ENCODE measurements at places on chromosomes 12 and 14.

GRCh38 chr12:87152075-87152474, 877.1 kb downstream of the C12orf50 start:
- DNase-seq = no peak

DNA sequence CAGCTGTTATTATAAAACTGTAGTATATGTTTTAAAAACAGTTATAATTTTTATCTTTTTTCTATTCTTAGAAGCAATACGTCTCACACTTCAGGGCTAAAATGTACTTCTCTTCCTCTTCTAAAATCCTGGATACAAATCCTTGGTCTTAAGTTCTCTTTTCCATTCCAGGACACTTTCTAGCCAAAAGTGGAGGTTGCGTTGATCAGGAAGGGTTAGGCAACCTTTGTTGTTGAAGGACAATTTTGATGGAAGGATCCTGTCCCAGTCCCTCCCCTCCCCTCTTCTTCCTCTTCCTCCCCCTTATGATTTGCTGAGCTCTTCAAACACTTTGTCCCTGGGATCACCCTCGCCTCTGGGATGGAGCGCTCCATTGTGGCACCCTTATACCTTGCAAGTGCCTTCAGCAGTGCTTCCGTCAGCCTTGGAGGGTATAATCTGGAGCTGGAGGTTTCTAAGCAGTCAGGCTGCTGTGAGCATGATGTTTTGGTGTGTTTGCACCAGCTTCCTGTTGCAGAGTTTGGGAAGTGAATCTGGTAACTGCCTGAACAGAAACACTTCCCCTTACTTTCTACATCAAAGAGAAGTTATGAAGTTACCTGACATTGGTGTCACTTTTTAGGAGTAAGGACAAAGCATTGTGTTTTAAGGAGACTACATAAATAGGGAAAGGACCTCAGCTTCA, 87.4 kb upstream of the SLC38A2 start:
- no peak for DNase-seq

DNA sequence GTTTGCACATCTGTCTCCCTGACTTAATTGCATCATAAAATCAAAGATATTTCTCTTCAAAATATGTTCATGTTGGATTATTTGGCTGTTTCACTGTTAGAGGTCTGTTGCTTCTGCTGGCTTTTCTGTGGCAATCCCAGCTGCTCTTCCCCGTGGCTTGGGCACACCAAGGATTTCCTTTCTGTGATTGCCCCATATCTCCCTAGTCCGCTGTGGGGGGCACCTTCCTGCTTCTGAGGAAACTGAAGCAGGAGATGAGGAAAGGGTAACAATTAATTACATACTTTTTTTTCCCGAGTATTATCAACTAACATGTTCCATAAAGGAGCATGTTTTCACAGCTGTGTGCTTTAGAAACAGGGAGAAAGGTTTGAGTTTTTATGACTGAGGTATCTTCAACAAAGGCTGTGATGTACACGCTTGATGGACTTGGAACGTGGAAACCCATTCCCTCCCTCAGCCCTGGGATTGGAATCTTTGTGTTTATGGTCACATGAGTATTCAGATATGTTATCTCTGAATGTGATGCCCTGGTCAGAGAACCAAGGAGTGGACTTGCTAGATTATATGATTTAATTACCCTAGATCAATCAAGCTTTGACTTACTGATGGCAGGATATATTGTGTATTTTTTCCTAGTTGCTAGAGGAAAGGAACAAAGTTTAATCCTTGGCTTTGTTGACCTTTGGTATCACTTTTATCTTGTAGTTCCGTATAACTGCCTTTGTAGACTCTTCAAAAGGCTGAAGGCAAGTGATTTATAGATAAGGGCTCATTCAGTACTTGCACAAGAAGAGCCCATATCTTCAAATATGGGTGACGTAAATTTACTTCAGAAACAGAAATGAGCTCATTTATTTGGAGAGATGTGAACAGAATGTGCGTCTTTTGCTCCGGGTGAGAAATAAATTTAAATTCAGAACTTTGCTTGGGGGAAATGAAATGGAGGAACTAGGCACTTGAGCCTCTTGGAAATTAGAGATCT, 46.7 kb downstream of the BORCS5 start:
- no peak for DNase-seq

DNA sequence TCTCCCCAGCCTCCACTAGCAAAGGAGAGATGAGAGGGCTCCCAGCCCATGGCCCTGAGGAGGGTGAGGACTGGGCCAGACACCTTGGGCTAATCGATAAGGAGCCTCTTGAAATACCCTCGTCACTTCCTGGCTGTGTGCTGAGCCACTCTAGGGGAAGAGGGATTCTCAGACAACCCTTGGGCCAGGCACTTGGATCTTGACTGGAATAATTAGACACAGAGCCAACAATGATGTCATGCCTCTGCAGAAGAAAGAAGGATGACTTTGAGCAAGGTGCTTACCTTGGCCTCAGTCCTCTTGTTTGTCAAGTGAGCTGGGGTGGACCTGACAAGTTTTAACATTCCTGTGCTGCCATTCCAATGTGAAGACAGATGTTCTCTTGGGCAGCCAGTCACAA, 83.1 kb downstream of the LRRC74A start:
- no peak for DNase-seq

- no peak for DNase-seq
These were observed 63.2 kb downstream of the AMN start for GRCh38 chr14:102985665-102986064.

GRCh38 chr12:1740161-1740948, 49.5 kb downstream of the ADIPOR2 start:
- DNase-seq = no peak

DNA sequence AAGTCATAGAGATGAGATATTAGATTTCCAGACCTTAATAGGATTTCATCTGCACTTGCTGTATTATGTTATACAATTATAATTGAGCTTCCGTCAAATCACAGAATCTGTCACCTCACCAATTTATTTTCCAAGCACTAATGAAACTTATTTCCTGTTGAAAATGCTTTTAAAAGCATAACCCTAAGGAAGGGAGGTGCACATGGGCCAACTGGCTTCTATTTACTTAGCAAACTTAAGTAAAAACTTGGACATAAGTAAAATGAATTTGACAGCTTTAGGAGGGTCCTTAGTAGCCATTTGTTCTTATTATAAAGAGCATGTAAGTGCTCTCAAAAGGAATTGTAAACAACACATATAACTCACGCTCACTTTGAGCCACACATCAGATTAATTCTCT, 462.2 kb upstream of the TMPO start:
- no peak for DNase-seq

GRCh38 chr14:58637040-58637390, 747 bp upstream of the DACT1 start:
- DNase-seq = no peak

DNA sequence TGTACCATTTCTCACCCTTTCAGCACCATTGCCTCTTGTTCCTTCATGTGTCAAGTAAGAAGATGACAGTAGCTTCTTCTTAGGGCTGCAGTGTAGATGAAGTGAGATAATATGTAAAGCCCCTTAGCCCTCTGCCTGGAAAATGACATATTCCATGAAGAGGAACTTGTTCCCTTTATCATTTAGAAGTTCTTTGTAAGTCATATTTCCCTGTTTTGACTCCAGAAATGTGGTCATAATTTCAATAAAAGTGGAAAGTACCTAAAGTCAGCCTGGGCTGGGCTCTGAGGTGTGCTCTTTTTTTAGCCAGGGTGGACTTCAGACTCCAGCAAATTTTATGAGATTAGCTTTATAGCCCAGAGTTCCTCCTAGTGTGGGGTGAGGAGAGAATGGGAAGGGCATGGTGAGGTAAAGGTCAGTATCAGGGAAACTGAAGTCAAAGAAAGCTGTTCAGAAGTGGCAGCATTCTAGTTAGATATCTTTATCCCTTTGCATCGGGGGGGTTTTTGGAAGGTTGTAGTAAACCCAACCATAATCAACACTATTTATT, 92.5 kb downstream of the TMCC3 start:
- no peak for DNase-seq

GRCh38 chr12:82025462-82025861, 266.3 kb upstream of the PPFIA2 start:
- DNase-seq = no peak

- no peak for DNase-seq
These were observed 21.1 kb downstream of the PPP1CC start for GRCh38 chr12:110721570-110721969.

- no peak for DNase-seq
These were observed 6.9 kb upstream of the NTS start for GRCh38 chr12:85866986-85867776.

DNA sequence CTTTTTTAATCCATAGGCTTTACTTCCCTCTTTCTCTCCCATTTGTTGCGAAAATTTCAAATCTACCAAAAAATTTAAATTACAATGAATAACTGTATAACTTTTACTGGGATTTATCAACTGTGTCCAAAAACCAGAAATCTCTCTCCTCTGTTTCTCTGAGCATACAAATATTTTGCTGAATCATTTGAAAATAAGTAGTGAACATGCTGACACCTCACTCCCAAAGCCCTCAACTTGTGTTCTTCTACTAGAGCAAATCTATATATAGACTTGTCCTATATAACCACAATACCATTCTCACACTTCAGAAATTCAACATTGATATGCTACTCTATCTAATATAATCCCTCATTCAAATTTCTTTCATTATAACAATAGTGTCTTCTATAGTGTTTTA, 53.1 kb downstream of the SLCO1C1 start:
- DNase-seq = no peak

DNA sequence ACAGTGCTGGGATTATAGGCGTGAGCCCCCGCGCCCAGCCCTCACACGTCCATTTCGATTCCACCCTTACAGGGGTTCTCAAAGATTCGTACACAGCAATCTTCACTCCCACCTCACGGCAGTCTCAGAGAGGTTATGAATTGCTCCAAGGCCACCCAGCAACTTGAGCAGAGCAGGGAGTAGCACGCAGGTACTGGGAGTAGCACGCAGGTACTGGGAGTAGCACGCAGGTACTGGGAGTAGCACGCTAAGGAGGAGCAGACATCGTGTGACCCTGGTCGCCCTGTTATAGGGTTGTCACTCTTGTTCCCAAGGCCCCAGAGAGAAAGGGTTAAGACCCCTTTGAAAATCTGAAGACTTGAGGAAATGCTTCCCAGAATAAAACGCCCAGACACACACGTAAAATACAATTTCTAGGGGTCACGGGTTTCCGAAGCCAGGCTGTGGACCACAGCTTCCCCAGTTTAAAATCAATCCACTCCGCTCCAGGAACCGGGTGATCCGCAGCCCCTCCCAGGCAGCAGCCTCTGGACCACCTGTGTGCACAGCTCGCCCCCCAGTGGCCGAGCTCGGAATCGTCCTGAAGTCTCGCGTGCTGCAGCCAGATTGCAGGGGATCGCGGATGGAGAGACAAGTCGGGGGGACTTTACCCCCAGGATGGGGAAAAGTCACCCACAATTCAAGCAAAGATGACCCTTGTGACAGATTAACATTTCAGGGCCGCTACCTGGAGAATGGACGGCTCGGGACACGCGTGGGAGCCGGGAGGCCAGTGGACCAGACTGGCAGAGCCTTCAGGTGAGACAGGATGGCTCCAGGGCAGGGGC, 92.0 kb downstream of the SCARB1 start:
- DNase-seq = peak; percentile 66

DNA sequence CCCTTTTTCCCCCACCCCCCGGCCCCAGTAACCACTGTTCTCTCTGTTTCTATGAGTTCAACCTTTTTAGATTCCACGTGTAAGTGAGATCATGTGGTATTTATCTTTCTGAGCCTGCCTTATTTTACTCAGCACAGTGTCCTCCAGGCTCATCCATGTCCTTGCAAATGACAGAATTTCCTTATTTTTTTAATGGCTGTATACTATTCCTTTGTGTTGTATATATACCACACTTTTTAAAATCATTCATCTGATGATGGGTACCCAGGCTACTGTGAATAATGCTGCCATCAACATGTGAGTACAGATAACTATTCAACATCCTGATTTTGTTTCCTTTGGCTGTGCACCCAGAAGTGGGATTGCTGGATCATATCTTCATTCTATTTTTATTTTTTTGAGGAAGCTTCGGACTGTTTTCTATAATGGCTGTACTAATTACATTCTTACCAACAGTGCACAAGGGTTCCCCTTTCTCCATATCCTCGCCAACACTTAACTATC, 54.7 kb downstream of the DDX51 start:
- no peak for DNase-seq

- no peak for DNase-seq
These were observed 25.1 kb upstream of the RPLP0 start for GRCh38 chr12:120225852-120226640.

DNA sequence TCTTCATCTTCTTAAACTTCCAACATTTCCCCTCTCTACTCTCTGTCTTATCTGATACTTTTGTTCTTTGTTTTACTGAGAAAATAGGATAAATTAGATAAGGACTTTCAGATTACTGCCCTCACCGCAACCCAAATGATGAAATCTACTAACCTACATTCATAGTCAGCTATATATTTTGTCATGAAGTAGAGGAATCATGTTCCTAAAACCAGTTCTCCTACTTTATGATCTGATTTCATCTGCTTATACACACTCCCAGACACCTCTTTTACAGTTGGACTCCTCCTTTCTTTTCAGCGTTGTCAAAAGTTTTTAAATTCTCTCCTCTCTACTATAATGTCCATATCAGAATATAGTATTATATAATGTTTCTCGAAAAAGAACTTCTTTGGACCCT, 29.7 kb downstream of the MGAT4C start:
- no peak for DNase-seq

GRCh38 chr12:3662521-3662921, 90.4 kb downstream of the CRACR2A start:
- no peak for DNase-seq

DNA sequence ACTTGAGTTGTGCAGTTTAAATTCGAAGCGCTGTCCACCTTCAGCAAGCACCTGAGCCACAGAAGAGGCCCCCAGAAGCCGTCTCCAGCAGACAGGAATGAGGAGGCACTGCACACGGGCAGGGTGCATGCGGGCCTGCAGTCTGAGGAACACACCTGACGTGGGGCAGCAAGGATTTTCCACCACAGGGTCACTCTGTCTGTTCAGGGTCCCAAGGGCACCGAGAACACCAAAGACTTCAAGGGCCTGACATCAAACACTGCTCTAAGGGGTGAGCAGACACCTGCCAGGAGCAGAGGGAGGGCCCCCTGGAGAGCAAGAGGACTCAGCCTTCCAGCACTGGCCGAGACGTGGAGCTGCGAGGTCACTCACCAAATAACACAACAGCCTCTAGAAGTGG, 99.7 kb upstream of the C14orf180 start:
- DNase-seq = no peak

- no peak for DNase-seq
These were observed 63.9 kb downstream of the SYT1 start for GRCh38 chr12:78928200-78929074.

GRCh38 chr12:105823810-105824209, 314.9 kb downstream of the NUAK1 start:
- no peak for DNase-seq

DNA sequence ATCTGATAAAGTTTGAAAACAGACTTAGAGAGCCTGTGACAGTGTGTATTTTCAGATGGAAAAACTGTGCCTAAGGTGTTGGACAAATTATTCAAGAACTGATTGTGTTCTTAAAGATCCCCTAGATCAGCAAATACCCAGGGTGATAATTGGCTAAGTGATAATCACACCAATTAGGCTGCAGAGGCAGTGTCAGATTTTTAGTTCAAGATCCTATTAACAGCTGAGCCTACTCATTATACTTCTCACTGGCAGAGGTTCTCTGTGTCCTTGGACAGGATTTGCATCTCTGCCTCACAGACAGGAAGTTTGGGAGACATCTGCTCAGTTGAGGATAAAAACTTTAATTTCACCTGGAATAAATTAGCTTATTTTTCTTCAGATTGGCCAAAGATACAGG, 4.3 kb upstream of the FGD4 start:
- DNase-seq = no peak

All from activated naive CD8-positive, alpha-beta T cell treated with anti-CD3 and anti-CD28 coated beads, Interleukin-2, amount 50 U/mL, for 16 hours (primary cell).